Stimulated activated CD4-positive, alpha-beta T cell treated with anti-CD3 and anti-CD28 coated beads, Interleukin-1b, Interleukin-23, amount 100 ng/mL, for 1 hour (primary cell): ENCODE measurements at places on chromosomes 5 and 9.
A peak's percentile ranks its signal among the peaks of the same experiment; 100 is the strongest.

DNA sequence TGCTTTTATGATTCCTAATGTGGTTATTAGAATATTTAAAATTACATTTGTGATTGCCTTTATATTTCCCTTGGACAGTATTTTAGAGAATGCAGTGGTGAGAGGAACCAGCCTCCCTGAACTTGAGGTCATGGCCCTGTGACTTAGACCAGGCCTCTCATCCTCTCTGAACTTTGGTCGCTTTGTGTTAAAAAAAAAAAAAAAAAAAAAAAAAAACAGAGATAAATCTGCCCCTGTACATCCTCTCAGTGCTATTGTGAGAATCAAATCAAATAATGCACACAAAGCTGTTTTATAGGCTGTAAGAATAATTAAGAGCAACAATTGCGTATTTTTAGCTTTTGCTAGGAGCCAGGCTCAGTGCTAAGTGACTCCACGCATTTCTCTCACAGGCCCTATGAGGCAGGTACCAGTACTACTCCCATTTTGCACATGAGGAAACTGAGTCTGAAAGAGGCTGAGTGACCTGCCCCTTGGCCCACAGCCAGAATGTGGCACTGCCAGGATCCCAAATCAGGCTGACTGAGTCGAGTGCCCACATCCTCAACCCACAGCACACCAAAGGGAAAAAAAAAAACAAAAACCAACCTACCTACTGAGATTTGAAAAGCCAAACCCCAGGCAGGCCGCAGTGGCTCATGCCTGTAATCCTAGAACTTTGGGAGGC lies 110.3 kb upstream of the LARP1 start:
- no peak for DNase-seq

- DNase-seq: no peak
Observed at GRCh38 chr5:143569213-143569701, 165.8 kb upstream of the NR3C1 start.

DNA sequence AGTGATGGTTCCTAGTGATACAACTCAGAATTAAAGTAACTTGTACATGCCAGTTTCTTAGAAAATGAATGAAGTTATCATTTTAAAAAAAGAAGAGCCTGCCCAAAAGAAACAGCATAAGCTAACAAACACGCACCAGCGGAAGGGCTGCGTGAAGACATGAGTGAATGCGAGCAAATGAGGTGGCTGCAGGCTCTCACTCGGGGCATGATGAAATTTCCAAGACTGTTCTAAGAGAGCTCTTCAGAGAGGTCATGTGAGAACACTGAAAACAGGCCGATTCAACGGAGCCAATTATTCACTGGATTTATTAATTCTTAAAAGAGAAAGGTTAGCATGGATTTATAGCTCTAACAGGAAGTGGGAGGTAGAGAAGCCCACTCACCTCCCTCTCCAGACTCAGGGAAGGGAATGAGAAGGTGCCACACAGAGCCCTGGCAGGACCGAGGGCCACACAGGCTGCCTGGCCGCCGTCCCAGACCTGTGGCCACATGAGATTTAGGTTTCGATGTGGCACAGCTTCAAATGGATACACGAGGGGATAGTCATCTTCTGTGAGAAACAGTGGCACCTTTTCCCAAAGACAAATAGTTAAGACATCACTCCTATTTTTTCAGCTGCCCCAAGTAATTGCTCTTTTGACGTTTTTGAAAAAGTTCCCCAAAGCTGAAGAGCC lies 55.5 kb downstream of the HABP4 start:
- DNase-seq: no peak

- DNase-seq: no peak
Observed at GRCh38 chr9:71108937-71109336, 12.5 kb downstream of the TRPM3 start.

DNA sequence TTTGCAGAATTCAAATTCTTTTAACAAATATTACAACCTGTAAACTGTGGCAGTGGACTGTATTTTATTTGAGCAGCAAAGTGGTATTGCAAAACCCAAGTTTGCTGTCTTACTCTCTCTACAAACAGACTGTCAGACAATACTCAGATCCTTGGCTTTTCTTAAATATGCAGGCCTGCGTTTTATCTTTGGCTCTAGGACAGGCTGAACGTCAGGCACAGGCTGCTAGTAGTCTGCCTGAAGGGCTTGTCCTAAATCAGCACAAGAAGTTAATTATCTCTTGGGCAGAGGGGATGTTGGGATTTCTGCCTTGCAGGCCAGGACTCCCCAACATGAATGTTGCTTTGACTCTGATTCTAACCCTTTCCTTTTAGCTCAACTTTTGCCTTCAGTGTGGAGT lies 147.5 kb downstream of the SLIT3 start:
- no peak for DNase-seq

GRCh38 chr5:149028984-149029383 lies 33.9 kb downstream of the SH3TC2 start:
- DNase-seq: no peak

DNA sequence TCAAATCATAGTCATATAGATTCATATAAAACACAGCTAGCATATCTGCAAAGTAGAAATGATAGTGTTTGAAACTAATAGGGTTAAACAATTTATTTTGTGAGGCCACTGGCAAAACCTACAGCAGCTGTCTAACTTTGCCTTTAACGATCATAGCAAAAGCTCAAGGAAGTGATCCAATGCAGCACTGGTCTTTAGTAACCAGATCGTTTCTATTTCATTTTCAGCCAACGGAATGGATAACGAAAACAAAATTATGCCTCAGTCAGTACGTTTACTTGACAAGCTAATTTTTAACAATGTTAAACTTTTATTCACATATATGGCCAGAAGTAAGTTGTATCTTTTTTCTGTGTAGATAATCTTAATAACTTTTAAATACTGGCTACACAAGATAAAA lies 17.7 kb downstream of the MLLT3 start:
- DNase-seq: no peak

DNA sequence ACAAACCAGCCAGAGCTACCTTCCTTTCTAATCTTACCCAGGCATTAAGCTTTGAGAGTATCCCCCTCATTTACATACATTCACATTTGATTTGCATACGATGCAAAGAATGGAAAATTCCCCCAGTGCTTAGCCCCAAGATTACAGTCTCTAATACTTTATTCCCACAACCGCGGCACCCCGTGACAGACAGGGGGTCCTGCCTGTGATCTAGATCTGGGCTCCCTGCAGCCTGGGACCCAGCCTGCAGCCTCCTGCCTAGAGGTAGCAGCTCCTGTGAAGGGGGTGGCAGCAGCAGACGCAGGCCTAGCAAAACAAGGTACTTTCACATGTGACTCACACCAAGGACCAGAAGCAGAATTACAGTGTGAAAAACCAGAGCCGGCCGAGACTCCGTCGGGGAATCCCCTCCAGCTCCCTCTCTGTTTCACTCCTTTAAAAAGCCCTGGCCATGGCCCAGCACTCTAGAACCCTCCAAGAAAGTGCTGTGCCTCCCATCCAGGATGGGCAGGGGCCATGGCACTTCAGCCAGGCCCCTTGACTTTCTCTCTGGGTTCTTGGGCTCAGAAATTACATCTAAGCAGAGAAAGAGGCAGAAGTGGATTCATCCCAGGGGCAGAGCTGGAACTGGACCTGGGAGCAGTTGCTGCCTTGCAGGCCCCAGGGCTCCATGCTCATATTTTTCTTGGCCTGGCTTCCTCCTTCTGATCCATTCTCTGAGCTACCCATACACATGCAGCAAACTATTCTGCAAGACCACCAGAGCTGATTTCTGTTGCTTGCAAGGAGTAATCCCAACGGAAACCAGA lies 14.0 kb upstream of the TCF7 start:
- peak; percentile 72 for DNase-seq

GRCh38 chr5:170601619-170602018 lies 97.8 kb downstream of the KCNIP1 start:
- no peak for DNase-seq

DNA sequence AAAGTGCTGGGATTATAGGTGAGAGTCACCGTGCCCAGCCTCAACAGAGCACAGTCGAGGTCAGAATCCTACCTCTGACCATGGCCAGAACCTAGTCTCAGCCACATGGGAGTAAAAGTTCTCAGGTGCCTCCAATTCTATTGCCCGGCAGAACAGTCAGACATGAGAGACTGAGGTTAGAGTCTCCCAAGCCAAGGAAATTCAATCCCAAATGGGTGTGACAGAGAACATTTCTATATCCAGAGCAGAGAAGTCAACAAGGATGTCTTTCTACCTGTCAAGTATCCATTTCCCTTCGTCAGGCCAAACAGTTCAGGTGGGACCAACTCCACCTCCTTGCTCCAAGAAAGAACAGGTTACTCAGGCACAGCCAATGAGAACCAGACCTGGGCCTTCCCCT lies 10.5 kb downstream of the ANXA6 start:
- DNase-seq: no peak

DNA sequence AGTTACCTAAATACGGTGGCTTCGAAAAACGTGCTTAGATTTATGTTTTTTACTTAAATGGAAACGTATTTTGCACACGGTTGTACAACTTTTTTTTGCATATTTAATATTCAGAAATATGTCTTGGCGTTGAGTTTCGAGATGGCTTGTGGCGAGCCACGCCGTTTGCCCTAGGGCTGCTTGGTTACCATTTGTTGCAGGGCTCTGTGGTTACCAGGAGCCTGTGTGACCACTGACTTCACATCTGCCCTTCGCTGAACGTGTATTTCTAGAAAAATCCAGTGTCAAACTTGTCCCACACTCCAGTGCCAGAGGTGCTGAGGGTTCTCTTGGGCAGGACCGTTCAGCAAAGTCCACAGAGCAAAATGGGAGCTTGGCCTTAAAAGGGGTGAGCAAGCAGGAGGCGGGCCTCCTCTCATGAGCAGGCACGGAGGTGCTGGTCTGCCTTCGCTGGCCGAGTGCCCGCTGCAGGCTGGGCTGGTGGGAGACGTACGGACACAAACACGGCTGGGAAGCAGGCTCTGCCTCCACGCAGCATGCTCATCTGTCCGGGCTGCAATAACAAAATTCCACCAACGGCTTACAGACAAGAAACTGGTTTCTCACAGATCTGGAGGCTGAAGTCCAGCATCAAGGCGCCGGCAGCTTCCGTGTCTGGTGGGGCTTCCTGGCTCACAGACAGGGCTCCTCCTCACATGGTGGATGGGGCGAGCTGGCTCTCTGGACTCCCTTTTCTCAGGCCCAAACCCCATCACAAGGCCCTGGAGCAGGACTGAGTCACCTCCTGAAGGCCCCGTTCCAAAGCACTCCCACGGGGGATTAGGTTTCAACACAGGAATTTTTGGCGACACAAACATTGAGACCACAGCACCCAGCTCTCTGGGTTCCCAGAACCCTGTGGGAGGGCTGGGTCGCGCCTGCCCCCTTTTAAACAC lies 5.4 kb downstream of the MRPL36 start:
- no peak for DNase-seq

DNA sequence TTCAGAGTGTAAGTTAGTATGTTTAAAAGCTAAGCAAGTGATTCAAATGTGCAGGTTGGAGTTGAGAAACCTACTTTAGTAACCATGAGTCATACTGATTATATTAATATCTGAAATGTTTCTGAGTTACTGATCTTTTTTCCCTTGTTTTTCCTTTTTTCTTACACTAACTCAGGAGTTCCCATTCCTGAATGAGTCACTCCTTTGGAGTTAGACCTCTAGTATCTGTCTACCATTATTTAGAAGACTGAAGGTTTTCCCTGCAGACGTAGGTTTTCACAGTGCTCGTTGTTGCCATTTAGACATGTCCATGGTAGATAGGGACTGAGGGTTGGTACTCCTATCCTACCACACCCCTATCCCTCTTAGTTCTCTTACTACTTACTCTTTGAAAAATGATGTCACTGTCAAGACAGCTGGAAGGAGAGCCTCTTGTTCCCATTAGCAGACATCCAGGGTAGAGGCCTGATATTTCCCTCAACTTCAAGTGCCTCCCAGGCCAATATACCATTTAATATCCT lies 20.2 kb downstream of the OCLN start:
- no peak for DNase-seq

DNA sequence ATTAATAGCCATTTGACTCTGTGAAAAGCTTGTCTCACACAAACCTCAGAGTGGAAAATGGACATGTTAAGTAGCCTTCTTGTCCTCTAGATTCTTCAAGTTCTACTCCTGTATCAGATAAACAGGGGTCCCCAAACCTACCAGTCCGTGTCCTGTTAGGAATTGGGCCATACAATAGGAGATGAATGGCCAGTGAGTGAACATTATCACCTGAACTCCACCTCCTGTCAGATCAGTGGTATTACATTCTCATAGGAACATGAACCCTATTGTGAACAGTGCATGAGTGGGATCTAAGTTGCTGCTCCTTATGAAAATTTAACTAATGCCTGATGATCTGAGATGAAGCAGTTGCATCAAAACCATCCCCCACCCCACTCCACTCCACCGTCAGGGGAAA lies 136.3 kb downstream of the TMEM232 start:
- no peak for DNase-seq

DNA sequence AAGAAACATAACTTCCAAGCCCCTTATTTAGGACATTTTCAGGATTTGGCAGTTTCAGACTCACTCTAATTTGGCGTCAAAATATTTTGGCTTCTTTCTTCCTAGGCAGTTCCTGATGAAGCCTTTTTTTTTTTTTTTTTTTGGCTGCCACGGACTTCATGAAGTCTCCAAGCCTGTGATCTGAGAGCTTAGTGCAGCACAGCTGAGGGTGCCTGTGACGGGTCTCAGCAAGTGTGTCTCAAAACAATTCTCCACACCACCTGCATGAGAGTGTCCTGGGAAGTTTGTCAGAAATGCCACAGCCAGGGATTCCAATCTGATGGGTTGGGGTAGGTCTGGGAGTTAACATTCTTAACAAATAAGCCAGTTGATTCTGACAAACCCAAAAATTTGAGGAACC lies 6.0 kb upstream of the ESM1 start:
- no peak for DNase-seq
